ENCODE measurements at places on chromosomes 5 and 9.

GRCh38 chr9:11537566-11537965 is 924.8 kb upstream of the PTPRD start:
- DNase-seq: no peak

- no peak for DNase-seq
These were observed 453.9 kb downstream of the ENC1 start for GRCh38 chr5:74186356-74187315.

GRCh38 chr9:75657015-75657414 is 233.5 kb upstream of the PCSK5 start:
- DNase-seq: no peak

DNA sequence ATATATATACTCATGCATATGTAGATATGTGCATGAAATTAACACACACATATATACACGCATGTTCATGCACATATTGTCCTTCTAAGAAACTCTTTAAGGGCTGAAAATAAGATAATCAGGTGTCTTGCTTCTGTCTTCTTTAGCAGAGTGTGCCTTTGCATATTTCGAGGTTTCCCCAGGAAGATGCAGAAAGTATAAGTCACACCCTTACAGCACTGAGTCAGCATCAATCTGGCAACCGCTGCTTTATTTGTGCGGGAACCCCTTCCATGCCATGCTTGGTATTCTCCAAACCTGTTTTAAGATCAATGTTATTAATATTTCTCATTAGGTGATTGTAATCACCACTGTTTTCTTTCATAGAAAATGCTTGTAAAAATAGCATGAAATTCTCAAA is 557.9 kb downstream of the CAAP1 start:
- DNase-seq: no peak

GRCh38 chr9:94560237-94560636 is 5.4 kb downstream of the PCAT7 start:
- no peak for DNase-seq

DNA sequence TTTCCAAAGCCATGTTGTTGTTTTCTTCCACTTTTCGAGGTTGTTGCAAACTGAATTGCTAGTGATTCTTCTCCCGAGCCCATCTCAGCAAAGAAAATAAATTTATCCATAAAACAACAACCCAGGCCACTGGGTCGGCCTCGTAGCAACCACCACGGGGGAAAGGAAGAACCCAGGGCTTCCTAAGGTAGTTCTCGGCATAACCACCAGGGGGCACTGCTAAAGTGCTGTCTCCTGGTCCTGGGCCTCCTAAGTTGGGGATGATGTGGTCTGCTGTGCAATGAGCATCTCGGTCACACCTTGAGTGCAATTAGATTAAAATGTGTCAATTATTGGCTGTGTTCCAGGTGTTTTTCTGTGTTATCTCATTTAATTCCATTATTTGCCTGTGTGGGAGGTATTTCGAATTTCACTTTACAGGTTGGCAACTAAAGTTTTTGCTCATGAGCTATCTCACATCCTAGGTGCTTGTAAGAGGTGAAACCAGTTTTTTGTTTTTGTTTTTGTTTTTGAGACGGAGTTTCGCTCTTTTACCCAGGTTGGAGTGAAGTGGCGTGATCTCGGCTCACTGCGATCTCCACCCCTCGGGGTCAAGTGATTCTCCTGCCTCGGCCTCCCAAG is 102.8 kb upstream of the DAP start:
- peak; percentile 82 for DNase-seq

DNA sequence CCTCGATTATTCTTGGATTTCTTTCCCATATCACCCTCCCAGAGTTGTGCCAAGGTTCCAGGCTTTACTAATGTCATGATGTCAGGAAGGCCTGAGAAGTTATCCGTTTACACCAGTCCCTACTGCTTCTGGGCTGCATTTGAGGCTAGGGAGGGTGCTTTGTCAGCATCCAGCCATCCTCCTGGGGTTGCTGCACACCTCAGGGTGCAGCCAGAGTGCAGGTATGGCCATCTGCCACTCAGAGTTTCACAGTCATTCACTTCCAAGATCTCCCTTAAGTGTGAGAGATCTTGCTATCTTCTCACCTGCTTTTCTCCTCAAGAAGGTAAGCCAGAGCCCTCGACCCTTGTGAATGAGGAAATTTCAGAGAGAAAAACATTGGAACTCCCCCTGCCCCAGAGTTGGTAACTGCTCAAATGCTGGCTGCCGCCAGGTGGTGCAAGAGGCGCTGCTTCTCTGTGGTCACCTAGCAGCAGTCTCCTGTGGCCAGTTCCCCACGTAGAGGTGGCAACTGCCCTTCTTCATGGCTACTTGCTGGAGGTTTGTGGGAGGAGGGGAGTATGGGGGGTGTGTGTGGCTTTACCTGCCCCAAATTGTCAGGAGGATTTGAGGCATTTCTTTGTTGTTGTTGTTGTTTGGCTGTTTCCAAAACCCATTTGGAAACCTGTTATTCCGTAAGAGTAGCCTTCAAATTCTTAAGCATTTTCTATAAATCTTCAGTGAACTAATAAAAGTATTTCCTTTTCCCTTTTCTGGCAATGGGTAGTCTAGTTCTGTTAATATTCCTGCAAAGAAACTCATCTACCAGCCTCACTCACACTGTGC is 259.6 kb upstream of the DMRT1 start:
- no peak for DNase-seq

DNA sequence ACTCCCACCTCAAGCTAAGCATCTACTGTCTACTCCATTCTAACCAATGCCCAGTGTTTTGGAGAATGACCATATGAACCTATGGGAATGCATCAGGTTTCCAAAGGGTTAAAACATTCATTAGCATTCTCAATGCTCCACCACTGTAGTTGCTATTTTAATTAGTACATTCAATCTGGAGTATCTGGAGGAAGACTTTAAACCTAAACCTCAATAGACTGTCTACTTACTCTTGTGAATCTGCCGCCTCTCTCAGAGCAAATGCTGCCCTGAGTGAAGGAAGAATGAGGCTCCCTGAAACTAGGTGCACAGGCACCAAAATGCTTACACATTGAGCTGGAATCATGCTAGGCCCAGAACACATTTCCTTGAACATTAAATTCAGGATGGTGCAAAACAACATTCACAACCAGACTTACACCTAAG is 2.0 kb downstream of the ENC1 start:
- DNase-seq: no peak

- no peak for DNase-seq
These were observed 42.0 kb upstream of the FKTN start for GRCh38 chr9:105515811-105516413.

- no peak for DNase-seq
These were observed 325.4 kb downstream of the RFX3 start for GRCh38 chr9:3200331-3200774.

DNA sequence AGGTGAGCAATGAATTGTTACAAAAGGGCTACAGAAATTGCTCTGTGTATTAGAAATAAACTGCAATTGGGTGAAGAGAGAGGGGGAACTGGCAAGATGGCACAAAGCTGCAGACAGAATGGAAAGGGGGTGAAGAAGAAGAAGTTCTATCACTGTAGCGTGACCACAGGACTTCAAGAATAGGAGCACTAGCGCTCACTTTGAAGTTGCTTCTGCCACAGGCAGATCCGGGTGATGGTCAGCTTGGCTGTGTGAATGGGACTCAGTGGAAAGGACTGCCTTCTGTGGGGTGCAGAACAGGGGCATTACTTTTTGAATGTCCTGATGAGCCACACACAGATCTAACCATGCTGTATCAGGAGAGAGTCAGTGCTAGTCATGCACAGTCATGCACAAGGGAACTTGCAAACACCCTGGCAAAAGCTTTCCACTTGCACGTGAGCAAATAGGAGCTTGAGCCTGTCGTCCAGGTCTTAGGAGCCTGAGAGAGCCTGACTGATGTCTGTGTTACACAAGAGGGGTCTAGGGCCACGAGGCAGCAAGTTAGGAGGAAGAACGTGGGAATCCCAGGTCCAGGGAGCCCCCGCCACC is 16.3 kb downstream of the IL5 start:
- no peak for DNase-seq
